ENCODE measurements at places on chromosomes 7 and 10.
A peak's percentile ranks its signal among the peaks of the same experiment; 100 is the strongest.

GRCh38 chr10:112687647-112688046, 240.6 kb downstream of the VTI1A start:
- DNase-seq: no peak

- DNase-seq: no peak
These were observed 284.6 kb downstream of the INHBA start for GRCh38 chr7:41418337-41418736.

GRCh38 chr7:143375298-143376034, 5.7 kb upstream of the ZYX start:
- peak; percentile 65 for DNase-seq

DNA sequence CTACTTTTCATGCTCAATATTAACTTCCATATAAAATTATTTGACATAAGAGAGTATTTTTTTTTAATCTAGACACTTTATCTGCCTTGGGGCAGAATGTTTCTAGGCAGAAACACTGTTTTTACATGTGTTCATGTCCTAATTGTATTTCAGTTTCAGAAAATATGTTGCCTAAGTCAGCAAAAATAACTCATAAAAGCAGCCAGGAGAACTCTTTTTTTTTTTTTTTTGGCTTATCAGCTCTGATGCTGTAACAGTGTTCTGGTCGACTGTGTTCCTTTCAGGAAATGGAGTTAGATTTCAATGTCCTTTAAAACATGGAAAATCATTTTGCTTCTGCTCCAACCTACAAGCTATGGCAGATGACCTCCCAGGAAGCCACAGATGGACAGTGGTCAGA, 63.2 kb upstream of the OPALIN start:
- no peak for DNase-seq

DNA sequence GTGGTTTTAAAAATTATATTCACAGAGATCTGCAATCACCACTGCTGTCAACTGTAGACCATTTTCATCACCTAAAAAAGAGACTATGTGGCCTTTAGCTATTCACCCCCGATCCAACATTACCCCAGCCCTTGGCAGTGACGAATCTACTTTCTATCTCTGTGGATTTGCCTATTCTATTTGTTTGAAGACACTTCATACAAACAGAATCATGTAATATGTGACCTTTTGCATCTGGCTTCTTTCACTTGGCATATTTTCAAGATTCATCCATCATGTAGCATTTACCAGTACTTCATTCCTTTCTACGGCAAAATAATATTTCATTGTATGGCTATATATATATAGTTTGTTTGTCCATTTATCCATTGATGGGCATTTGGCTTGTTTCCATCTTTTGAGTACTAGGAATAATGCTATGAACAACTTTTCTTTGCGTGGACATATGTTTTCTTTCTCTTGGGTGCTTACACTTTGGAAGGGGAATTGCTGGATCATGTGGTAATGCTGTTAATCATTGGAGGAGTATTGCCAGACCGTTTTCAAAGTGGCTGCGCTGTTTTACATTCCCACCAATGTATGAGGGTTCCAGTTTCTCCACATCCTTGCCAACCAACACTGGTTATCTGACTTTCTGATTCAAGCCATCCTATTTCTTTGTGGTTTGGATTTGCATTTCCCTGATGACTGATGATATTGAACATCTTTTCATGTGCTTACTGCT, 22.3 kb downstream of the ADAMTS14 start:
- DNase-seq: no peak

DNA sequence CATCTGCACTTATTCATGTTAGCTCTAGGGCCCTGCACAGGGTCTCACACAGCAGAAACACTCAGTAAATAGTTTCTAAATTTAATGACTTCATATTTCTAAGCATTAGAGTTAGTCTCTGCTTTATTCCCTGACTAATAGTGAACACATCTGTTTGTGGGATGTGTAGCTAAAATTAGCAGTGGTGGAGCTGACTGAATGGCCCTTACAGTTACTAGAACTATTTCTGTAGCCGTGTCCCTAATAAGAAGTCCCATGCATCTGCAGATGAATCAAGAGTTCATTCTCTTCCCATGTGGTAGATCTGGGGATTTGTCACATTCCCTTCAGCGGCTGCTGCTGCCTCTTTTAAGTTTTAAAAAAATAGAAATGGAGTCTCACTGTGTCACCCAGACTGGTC, 11.7 kb downstream of the MAP3K8 start:
- no peak for DNase-seq

All from CD4-positive, alpha-beta T cell treated with Interleukin-17A for 4 hours (primary cell).